NCI-H526 treated with DMSO at 0.1 percent for 48 hours (cell line): ENCODE measurements at places on chromosomes 1 and 21.

DNA sequence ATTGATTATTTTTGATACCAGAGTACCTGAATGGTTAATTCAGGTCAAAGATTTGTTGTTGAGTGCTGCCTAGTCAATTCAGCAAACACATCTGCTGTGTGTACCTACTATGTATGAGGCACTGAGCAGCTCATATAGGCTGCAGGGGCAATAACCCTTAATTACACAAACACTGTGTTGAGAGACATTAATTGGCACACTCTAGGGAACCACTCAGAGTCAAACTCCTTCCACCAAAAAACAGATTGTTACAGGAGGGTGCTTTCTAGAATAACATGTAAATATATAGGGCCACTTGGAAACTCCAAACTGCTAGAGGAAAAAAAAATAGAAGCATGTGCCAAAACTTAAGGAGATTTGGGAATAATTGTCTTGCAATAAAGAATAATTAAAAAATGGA is 31.3 kb downstream of the UBE2U start:
- DNase-seq, result no peak

GRCh38 chr1:180428782-180429695 is 73.3 kb downstream of the ACBD6 start:
- DNase-seq, result no peak

DNA sequence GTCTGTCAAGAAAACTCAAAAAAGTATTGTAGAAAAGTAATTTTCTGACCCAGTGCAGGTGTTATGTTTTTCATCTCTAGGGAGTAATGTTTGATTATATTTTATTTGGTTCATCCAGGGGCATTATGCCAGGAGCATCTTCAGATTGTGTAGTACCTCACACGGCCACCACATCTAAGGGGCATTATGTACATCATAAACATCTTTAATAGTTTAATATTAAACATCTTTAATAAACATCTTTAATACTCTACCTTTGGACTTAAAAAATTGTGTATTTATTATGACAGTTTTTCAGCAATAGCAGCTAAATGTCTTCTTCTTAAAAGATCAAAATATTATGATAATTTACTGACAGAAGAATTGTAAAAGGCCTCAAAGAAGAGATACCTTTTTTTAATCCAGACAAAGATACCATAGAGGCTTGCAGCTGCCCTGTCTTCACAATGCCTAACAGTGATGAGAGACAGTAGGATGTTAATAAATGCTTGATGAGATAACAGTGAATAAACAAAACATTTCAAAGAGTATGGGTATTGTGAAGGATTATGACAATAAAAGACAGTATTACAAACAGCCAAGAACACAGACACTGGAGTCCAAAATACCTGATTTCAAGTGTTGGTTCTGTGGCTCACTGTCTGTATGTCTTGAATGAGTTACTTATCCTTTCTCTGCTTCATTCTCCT is 240.9 kb upstream of the ADGRL2 start:
- no peak for DNase-seq

DNA sequence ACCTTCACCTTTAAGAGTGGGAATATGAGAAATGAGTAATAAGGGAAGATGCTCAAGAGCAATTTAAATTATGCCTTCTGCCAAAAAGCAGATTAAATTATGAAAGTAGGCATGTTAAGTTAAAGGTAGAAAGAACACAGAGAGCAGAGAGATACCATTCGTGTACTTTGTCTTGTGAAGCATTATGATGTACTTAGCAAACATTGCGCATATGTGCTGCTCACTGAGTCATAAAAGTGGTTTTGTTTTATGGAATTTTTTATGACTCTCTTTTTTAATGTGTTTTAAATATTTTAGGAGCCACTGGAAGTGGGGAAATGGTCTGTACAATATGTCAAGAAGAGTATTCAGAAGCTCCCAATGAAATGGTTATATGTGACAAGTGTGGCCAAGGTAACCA is 35.3 kb downstream of the MTF2 start:
- no peak for DNase-seq

- no peak for DNase-seq
These were observed 106.1 kb upstream of the BMP8A start for GRCh38 chr1:39385067-39385988.

DNA sequence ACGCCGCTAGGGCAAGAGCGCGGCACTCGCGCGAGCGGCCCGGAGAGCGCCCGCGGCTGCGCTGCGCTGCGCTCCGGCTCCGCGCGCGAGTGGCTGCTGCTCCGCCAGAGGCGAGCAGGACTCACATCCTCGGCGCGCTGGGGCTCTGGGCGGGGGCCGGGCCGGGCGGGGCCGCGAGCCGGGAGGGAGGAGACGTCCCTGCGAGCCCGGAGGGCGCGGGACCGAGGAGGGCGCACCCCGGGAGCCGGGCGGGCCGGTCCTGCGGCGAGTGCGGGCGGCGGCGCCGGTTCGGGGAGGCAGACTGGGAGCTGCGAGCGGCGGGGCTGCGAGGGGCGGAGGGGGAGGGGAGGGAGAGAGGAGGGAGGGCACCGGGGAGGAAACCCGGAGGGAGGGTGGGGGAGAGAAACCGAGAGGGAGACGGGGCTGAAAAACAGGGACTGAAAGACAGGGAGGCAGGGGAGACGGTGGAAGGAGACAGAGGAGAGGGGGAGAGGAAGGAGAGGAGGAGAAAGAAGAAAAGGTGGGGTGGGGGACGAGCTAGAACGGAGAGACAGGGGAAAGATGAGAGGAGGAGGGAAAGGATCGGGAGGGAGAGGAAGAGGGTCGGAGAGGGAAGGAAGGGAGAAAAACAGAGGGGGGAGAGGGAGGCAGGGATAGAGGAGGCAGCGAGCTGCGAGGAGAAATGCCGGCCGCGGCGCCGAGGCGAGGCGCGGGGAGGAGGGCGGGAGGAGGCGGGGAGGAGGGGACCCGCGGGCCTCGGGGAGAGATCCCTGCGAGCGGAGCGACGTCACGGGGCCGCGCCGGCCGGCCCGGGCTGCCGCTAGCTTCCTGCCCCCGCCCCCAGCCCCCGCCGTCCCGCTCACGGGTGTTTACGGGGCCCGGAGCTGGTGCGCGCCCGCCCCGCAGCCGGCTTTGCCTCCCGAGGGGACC is at the start of gene CAMK2N1:
Gene CAMK2N1 (minus strand): TSS at position 684 of the 930 bp plus-strand sequence. CDS start 831 bp downstream, outside the sequence.
- no peak for DNase-seq

- DNase-seq, result no peak
These were observed 113.8 kb downstream of the CASZ1 start for GRCh38 chr1:10682449-10683309.

DNA sequence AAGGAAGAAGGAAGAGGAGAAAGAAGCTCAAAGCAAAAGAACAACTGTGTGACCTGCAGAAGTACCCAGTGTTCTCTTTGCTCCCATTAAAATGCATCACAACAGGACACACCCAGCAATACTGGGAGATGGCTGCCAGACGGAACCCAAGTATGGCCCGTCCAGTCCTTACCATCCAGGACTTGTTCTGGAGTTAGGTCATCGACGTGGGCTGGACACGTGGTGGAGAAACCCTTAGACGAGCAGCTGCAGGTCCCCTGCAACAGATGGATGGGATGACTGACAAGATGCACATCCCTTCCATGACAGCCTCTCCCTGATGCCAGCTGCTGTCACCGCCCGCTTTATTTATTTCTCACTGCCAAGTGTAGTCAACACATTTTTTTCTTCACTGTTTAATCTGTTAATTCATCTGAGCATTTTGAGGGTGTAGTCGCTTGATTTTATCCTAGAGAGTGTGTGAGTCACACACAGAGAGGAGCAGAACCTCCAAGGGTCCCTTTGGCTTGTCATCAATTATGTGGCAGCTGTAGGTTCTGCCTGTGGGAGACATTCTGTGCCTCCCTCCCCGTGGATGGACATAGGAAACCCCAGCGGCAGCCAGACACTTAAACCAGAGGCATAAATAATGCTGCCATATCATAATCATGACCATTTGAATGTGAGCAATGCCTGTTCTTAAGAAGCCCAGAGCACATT is 80.9 kb downstream of the ABCA4 start:
- DNase-seq, result no peak

GRCh38 chr1:34755961-34756360 is 1.1 kb downstream of the GJB5 start:
- DNase-seq, result no peak
